SHP77 treated with DMSO at 0.1 percent for 48 hours (cell line): ENCODE measurements at places on chromosomes 4 and X.

DNA sequence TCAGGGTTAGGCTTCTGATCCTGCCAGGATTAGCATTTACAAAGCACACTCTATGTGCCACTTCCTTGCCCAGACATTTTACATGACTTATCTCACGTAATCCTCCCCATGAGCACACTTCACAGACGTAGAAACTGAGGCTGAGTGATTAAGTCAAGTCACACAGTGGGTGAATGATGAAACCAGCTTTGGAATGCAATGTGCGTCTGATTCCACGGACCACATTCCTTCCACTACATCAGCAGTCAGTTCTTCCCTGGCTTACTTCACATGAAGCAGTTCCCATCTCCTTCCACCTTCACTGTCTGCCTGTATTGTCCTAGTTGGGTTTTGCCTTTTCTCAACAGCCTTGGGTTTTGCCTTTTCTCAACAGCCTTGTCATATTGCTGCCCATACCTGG lies 134.3 kb upstream of the PPARGC1A start:
- DNase-seq: no peak

DNA sequence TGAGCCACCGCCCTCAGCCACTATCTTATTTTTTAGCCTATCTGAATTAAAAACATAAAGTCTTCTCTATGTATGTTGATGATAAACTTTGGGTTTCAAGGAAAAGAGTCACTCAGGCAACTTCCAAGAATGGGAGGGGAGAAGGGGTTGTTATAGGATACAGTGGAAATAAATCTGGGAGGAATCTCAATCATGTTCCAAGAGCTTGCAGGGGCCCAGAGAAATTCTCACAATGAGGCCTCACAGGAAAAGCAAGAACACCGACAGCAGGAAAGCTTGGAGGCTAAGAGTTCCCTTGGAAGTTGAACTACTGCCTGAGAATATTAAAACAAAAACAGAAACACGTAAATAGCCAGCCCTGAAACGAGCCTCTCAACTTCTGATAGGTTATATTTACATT lies 384.6 kb upstream of the IGFBP7 start:
- DNase-seq: no peak

DNA sequence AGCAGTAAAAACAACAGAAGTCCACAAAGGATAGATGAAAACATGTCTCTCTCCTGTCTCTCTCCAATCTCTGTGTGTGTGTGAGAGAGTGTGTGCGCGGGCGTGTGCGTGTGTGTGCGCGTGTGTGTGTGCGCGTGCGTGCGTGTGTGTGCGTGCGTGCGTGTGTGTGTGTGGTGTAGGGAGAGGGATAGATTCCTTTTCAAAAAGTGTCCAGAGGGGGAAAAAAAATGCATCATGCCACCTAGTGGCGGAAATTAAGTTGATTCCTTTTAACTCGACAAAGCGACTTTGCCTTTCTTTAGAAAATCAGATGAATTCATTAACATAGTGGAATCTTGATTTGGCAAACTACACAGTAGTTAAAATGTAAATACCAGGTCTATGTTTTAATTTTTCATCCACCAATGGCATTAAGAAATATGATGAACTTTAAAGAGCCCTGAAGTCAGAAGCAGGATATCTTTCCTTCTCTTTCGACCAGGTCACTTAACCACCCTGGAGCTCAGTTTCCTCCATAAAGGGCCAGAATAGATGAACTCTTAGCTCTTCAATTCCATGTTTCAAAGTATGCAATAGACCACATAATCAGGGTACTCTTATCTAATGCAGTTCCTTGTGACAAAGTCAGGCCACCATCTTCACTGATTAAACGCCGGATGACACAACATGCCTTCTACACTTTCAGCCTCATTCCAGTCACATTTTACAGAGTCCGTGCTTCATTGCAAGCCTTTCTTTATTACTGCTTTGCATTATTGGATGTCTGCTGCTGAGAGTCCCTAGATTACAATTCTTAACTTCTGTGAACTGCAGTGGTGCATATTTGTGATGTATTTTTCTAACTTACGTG lies 162.8 kb downstream of the FBXO8 start:
- no peak for DNase-seq

GRCh38 chrX:56314334-56314733 lies 82.2 kb downstream of the KLF8 start:
- no peak for DNase-seq

- no peak for DNase-seq
Measured at GRCh38 chrX:109344101-109344500, 137.8 kb downstream of the GUCY2F start.

DNA sequence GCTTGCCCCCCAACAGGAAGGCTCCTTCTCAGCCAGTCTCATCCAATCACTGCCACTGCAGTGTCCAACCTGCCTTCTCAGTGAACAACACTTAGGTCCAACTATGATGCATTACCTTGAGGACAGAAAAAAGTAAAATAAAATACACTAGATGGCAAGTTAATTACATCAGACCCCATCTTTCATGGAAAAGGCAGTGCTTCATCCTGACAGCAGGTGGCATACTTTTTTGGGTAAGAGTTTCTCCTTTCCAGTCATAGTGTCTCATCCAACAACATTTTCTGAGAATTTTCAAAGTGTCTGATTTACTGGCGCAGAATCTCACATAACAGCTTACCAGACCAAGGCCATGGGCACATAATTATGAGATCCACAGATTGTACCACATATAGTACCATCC lies 1742.8 kb downstream of the PCDH7 start:
- DNase-seq: no peak

DNA sequence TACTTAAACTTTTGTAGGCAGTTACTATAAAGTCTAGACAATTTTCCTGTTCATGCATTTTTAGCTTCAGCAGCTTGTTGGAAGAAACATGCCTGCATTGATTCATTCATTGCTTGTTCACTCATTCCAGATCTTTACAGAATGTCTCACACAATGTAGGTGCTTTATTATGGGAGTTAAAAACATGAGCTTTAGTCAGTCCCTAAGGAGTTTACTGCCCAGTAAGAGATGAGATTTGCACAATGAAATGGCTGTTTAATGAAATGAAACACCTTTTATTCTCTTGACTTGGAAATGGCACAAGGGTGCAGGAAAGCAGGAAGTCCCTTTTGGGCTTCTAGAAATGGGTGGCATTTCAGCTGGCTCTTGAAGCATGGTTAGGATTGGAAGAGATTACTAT lies 2.9 kb downstream of the NOCT start:
- DNase-seq: no peak

DNA sequence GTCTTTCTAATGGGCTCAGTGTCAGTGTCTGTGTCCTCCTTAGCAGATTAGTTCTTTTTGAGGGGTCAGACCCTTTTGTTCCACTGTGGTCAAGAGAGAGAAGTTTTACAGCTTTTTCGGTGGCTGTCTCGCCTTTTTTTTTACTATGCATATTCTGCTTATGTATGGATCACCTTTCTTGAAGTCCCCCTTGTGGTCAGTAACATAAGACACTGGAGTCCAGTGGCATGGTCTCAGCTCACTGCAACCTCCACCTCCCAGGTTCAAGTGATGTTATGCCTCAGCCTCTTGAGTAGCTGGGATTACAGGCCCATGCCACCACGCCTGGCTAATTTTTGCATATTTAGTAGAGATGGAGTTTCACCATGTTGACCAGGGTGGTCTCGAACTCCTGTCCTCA lies 54.0 kb upstream of the PGRMC2 start:
- no peak for DNase-seq

DNA sequence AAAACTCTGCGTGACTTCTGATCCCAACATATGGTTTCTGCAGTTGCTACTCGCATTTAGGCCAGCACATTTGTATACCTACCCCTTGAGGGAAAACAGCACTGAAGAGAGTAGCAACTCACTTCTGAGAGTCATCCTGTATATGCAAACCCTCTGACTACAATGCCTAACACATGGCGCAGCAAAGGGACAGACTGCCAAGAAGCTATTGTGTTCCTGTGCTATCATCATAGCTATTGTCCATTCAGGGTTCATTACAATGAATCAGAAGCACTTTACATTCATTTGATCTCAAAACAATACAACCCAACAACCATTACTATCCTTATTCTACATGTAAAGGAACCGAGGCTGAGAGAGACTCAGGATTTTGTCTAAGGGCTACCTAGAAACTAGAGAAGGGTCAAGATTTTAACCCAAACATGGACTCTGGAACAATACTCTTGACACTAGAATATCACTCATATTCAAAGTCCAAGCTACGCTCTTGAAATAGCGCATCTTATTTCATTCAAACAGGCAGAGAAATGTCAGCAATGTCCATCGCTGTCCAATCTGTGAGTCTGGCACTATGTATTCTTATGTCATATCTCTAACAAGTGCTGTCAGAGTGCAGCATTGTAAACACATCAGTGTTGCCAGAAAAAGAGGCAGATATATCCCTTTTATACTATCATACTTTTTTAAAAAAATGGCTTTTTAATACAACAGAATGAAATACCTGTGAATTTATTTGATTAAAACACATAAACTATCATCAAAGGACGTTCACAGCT lies 173.6 kb downstream of the CORIN start:
- no peak for DNase-seq

DNA sequence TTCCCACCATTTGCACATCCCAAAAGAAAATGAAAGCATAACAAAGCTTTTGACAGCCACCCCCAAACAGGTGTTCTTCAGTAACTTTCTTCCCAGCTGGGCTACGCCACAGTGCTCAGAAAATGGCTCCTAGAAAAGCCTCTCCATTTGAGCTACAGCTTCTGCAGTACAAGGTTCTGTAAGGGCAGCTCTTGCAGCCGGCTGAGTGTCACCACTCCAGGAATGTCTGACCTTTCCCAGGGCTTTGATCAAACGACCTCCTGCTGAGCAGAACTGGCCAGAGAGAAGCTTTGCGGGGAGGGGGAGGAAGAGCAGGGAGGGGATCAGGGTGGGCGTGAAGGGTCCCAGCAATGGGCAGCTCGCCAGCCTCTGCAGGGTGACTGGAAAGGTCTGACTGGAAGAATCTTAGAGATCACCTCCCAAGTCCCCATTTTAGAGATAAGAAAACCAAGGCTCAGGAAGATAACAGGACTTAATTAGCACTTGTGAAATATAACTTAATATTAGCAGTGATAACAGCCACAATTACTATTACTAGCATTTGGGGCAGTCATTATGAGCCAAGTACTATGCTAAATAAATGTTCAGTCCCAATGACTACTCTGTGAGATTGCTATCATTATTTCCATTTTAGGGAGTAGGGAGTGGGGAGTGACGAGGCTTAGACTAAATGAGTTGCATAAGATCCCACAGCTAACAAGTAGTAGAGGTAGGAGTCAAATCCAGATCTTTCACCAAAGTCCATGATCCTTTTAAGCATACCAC lies 51.1 kb downstream of the LEF1 start:
- no peak for DNase-seq
